RCC 7860 (cell line): ENCODE measurements at places on chromosomes 16 and 17.

DNA sequence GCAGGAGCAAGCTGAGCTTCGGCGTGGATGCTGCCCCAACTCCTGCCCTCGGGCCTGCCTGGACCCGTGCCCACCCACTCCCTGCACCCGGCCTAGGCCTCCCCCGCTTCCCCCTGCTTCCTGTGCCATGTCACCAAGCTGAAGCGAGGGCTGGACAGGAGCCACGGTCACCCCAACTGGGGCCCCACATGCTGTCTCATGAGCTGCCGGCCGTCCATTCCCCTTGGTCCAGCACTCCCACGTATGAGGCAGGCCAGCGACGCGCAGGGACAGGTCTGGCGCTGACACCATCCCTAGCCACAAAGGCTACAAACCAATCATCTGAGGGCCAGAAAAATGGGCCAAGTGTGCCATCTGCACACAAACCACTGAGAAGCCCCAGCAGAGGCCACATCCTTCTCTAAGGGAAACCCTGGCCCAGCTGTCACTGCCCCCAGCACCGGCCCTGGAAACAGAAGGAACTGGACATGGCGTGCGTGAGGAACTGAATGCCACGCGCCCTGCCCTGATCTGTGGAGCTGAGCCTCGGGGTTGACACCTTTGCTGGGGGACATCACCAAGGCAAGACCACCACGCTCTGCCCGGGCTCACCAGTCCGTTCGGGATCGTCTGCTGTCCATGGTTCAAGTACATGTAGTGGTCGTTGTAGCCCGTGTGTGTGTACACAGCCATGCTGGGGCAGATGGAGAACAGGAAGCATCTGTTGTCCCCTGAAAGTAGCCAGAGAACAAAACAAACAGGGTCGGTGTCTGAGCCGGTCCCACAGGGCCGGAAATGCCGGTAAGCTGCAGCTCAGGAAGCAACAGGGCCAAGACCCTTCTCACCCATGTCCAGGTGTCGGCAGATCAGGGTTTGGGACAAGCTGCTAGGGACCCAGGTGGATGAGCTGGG is 22.2 kb downstream of the MEAK7 start:
- DNase-seq, result no peak

DNA sequence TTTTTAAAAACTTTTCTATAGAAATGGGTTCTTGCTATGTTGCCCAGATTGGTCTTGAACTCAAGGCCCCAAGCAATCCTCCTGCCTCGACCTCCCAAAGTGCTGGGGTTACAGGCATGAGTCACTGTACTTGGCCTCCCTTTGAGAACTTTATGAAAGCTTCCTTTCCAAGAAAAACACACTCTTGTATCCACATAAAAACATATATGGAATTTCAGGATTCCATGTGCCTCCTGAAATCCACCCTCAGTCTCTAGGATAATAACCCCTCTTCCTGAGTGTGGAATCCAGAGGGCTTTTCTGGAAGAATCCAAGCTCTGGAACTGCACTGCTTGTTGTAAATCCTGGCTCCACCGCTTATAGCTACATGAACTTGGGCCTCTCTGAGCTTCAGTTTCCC is 53.2 kb upstream of the MRTFB start:
- DNase-seq, result no peak

GRCh38 chr17:80857756-80858171 is 133.9 kb upstream of the CHMP6 start:
- DNase-seq, result no peak

GRCh38 chr16:67565470-67566100 is 3.3 kb downstream of the CTCF start:
- no peak for DNase-seq

GRCh38 chr16:10831894-10832886 is 13.6 kb upstream of the TVP23A start:
- DNase-seq, result no peak

GRCh38 chr16:81600275-81600674 is 155.7 kb downstream of the CMIP start:
- peak; percentile 94 for DNase-seq

GRCh38 chr17:36992701-36993100 is 43.9 kb downstream of the AATF start:
- no peak for DNase-seq
